ENCODE measurements at places on chromosomes 2 and 18.

GRCh38 chr2:96530474-96531357 lies 5.8 kb upstream of the ARID5A start:
- DNase-seq: no peak

GRCh38 chr2:31138037-31138962 lies at the start of gene GALNT14:
GALNT14 (minus strand) TSS chr2:31138440; CDS start chr2:31138086, 354 bp downstream.
- peak; percentile 35 for DNase-seq

DNA sequence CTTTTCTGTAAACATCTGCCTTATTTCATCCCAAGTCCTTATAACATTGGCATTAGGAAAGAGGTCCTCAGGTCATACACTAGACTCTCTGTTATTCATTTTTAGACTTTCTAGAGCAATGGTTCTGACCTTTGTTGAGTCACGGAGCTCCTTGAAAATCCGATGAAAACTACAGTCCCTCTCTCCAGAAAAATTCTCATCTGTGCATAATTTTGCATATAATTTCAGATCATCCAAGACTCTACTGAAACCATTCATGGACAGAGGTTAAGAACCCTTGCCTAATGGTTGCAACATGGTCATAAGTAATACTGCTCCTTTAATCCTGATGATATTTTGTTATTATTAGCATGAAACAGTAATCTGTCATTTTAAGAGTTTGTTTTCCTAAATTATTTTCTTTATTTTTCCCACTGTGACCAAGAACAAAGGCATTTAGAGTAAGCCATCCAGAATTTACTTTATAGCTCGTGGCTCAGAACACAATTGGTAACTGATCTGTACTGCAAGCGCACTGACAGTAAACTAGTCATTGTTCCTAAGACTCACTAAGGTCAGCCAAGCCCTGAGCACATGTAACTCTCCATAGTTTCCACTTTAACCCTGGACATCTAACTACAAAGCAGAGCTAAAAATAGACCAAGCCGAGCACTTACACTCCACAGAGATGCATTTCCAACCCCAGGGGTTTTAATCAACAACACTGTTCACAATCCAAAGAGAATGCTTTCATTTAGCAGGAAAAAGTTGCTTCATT lies 8.4 kb downstream of the MYOM1 start:
- no peak for DNase-seq

DNA sequence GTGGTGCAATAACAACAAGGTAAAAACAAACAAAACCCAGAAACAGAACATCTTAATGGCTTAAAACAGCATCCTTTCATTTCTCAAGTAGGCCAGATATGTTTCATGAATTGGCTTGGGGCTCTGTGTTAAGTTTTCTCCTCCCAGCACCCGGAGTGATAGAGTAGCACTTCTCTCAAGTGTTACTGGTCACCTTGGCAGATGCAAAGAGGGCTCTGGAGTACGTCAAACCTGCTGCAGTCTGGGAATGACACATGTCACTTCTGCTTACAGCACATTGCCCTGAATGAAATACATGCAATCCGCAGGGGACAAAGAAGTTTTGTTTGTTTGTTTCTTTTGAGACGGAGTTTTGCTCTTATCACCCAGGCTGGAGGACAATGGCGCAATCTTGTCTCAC lies 639.3 kb downstream of the CNTNAP5 start:
- no peak for DNase-seq

DNA sequence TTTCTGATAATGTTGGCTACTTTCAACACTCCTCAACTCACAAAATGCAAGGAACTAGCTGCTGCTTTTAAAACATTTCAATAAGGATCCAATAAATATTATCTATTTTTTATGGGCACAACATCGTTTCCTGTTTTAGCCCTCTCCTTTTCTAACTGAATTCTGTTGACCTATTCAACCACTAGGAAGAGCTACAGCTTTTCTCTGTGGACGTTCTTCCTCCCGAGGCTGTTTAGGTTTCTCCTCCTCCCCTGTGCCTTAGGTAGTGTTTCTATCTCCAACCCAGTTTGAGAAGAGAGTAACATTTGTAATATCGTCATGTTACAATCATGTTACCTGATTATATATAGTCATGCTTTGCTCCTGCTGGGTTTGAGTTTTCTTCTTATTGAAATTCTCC lies 91.3 kb upstream of the ITGB6 start:
- no peak for DNase-seq
